T-helper 2 cell treated with Interferon-gamma antibody and Interleukin-4, amounts not matched to agents 5 μg/mL and 100 μg/mL, for 36 hours (primary cell): ENCODE measurements at places on chromosomes 5 and 9.

DNA sequence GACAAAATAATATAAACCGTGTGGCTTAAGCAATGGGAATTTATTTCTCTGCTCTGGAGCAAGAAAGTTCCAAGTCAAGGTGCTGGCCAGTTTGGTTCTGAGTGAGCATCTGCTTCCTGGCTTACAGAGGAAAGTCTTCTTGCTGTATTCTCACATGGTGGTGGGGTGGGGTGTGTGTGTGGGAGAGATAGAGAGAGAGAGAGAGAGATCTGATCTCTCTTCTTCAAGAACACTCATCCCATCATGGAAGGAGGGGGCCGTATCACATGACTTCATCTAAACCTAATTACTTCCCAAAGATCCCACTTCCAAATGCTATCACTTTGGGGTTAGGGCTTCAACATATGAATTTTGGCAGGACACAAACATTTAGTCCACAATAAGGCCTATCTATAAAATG, 91.2 kb downstream of the PRR16 start:
- no peak for DNase-seq

GRCh38 chr9:132873403-132873802, 4.7 kb downstream of the AK8 start:
- no peak for DNase-seq

DNA sequence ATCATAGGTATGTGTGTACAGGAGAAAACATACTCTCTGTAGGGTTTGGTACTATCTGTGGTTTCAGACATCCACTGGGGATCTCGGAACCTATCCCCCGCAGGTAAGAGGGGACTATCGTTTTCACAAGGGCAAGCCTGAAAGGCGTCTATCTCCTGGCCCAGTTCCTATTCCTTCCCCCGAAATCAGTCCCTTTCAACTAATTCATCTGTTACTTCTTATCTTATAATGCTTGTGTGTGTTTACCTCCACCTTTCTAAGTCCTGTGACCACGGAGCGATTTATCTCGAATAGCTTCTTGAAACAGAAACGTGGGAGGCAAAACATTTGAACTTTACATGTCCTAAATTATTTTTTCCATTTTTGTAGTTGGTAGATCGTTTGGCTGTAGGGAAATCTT, 11.4 kb downstream of the ABO start:
- DNase-seq = no peak

DNA sequence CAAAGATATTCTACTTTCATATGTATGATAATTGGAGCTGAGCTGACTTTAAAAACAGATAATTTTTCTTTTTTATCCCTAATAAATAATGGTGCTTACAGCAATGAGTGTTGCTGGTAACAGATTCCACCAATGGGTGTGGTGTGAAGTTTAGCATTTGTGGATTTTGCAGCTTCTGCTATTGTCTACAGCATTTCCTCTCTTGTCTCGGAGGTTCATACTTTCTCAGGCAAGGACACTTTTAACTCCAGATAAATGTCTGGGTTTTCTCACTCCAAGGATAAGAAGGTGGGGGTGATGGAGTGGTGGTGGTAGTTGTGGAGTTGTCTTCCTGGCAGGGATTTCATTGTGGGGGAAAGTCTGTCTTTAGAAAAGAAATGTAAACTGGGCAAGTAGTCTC, 120.0 kb upstream of the CDKN2B start:
- DNase-seq = no peak

- no peak for DNase-seq
Observed at GRCh38 chr5:6551287-6551954, 81.4 kb downstream of the NSUN2 start.

GRCh38 chr5:39518516-39518915, 93.7 kb upstream of the DAB2 start:
- DNase-seq = no peak

DNA sequence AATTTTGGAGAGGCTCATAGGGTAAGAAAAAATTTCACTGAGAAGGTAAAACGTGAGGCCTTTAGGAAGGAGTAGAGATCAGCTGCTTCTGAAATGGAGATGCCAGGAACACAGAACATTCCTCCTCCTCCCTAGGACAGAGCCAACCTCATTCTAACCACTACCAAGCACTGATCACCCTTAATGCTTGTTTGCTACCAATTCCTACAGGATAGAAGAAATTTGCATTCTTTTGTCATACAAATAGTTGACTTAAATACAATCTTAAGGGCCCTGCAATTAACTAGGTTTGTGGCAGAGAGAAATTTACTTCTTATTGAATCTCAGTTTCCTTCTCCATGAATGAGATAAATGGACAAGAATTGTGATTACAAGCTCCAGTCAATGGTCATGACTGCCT, 780.2 kb upstream of the WWC1 start:
- DNase-seq = no peak

GRCh38 chr5:180336234-180337020, 16.7 kb downstream of the GFPT2 start:
- DNase-seq = no peak

GRCh38 chr5:608429-609370, 3.4 kb upstream of the CEP72 start:
- no peak for DNase-seq

DNA sequence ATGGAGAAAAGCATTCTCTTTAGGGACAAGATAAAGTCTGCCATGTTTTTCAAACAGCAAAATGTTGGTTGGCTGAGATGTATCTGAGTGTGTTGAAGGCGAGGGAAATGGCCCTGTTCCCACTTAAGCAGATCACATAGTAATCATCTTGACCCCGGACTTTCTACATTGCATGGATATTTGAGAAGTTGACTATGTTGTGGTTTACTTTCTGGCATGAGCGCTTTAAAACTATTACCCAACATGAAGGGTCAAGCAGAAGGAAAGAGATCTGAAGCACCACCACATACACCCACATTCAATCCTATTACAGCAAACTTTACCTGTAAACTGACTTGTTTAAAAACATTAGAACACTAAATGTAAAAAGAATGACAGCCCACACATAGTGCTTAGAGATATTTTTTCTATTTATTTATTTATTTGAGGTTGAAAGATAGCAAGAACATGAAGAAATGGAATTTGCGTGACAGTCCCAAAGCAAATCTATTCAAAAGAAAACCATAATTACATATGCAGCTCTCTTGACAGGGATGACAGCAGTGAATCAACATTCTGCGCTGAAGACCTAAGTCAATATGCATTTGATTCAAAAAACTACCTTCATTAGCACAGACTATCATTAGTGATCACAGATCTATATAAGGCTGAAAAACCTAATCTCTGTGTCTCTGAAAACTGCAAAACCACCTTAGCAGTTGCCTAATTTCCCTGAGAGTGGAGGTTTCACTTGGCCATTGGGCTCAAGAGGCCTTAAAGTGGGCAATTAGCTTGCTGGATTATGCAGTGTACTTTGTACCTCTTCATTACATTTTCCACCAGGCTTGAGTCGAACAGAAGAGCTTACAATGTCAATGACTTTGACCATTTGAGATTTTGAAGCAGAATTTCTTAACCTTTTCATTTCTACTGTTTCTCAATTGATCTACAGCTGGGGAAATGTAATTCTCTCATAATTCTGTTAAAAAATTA, 195.0 kb downstream of the PDE4D start:
- DNase-seq = no peak

DNA sequence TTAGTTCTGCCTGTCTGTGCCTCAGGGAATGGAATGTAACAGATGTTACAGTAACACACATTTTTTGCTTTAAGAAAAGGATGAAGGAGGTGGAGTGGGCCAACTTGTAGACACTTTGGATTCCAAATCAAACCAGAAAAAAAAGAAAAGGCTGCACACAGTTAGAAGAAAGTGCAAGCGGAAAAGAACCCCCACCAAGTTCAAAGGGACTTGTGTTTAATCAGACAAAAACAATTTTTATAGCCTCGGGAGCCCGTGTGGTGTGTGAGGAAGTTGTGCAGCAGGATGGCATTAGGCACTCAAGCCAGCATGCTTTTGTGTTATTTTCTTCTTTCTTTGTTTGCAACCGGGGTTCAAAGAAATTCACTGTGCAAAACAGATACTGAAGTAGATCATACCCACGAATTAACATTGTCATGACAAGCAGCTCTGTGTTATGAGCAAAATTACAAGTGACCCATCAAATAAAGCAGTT, 189.5 kb downstream of the SEMA5A start:
- no peak for DNase-seq

- no peak for DNase-seq
Observed at GRCh38 chr5:81241961-81242648, 9.0 kb downstream of the CKMT2 start.

DNA sequence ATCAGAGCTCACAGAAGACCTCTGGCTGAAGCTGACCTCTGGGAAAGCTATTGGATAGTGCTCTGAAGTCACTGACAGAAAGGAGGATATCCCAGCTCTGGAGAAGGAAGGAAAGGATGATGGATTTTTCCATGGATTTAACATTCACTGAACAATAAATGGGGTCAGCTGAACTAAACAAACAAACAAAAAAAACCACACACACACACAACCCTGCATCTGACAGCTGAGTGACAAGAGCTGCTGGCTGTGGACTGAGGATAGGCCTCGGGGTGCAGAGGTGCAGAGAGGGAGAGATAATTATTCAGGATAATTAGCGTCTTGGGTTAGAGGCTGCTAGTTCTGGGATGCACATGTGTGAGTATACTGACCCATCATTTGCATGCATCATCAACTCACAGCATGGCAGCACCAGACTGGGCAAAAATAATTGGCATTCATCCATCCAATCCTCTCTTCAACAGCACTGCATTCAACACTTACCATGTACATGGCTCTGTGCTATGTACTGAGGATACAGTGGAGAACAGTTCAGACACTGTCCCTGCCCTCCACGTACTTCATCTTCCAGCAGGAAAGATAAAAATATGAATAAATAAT, 131.4 kb upstream of the TRIM32 start:
- no peak for DNase-seq

DNA sequence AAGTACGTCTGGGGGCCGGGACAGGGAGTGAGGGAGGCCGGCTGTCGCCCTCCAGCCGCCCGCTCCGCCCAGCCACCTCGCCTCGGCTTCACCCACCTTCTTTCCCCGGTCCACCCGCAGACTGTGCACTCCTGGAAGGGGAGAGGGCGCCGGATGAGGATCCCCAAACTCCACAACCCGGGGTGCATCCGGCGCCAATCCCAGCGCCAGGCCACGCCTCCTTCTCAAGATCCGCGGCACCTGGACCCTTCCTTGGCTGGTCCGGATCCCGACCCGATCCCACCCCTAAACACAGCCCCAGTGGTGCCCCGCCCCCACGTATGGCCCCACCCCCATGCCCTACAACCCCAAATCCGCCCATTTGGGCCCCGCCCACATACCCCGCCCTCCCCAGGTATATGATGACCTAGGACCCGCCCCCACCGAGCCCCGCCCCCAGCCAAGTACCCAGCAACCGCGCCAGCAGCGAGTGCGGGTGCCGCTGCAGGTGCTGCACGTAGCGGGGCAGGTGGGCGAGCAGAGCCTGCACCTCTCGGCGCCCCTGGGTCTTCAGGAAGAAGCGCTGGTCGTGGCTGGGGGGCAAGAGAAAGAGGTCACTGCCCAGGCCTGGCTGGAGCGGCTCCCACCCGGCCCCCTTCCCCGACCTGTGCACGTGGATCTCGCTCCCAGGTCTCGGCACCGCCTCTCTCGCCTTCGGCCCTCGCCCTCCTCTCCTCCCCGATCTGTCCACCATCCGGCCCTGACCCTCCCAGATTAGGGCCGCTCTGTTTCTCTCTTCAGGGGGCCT, 3.2 kb downstream of the PIP5KL1 start:
- DNase-seq = no peak

- peak; percentile 35 for DNase-seq
Observed at GRCh38 chr5:131389096-131389868, 125.4 kb downstream of the CDC42SE2 start.

DNA sequence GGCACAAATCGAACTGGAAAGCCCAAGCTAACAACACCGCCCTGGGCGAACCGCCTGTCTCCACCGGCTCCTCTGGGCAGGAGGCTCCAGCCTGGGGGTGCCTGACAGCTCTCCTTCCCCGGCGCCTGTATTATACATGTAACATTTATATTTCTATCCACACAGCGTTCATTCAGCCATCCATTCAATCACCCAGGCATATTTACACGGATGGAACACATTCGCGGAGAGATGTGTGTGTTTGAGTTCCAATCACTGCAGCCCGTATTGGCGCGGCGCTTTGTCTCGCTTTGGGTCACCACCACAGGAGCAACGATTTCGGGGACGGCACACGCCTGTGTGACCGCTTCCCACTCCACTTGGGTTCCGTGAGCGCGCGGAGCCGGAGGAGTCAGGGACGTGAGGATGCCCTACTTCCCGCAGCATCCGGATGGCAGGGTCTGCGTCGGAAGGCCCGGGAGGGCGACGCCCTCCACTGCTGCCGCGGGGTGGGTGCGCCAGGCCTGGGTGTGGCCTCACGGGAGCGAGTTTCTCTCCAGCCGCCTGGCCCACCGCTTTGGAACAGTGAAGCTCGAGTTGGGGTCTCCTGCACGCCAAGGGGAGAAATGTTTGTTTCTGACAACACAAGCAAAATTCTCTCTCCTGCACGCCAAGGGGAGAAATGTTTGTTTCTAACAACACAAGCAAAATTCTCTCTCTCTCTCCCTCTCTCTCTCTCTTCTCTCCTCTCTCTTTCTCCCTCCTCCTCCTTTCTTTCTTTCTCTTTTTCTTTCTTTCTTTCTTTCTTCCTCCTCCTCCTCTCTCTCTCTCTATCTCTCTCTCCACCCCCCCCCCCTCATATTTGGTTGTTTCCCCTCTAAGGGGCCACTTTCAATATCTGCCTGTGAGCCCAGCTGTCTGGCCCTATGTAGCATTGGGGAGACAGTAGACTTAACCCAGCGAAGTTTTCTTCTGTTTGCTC, 1.1 kb upstream of the SV2C start:
- DNase-seq = no peak

- DNase-seq = no peak
Observed at GRCh38 chr5:145218982-145219381, 616.2 kb downstream of the PRELID2 start.

DNA sequence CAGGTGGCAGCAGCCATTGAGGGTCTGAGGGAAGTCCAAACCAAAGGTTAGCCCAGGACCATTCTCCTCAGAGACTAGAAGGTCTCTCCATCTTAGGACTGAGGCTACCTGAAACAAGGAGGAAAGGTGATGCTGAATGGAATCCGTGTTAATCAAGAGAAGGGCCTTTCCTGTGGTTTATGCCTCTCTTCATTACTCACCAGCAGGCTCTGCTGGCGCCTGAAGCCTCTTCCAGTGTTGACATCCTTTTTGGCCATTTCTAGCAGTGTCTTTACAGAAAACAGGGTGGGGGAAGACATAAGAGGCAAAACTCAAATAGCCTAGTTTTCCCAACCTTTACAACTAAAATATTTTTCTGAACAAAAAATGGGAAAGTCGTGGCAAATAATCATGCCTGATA, 98.0 kb downstream of the ENC1 start:
- no peak for DNase-seq

DNA sequence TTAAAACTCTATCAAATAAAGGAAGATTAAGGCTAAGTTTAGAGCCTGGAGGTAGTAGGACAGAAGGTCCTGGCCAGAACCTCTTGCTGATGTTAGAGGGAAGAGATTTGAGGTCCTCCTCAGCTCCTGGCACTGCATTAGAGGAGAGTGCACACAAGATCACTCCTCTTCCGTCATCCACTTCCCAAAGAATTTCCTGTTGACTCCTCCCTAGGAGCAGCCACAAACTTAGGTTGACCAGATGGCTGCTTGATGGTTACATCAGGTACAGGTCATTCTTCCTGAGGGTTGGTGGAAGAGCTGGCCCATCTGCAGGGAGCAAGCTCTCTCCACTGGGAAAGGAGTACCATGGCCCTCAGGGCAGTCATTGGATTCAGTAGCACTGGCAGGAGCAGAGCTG, 93.9 kb upstream of the IL33 start:
- DNase-seq = no peak

GRCh38 chr9:115367321-115367720, 249.4 kb upstream of the TNC start:
- DNase-seq = no peak
